Testis (tissue), 5 donors: ENCODE measurements at places on chromosomes 7 and 10. TPM values are rescaled to one million over a fixed set of nuclear protein-coding genes. Genes with fewer than 3 reads are reported as not detected.

LAMB4 gene
- polyA plus RNA-seq = 2.8 TPM

AKR1C1 gene
- 30.8 TPM for polyA plus RNA-seq

SYPL1 gene
- 209 TPM for polyA plus RNA-seq

INSYN2A gene
- polyA plus RNA-seq = 1.4 TPM

AMPH gene
- 5.8 TPM for polyA plus RNA-seq
